Left hindlimb (tissue), 1 donor: ENCODE measurements at places on chromosomes 12 and 14.

DNA sequence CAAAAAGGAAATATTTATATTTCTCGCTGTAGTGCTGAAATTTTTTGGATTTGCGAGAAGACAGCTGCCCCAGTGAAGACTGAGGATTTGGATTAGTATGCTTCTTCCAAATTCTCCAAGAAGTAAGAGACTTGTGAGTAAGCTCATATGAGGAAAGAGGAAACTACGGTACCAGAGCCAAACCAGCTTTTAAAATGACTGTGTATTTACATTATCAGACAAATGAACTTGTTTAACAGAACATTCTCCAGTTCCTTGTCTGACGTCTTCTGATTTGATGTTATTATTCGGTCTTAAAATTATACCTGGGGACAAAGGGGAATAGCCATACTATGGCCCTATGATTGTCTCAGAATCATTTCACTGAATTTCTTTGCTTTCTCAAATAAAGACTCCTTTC is 8.0 kb downstream of the CLEC12B start:
- no peak for DNase-seq

- DNase-seq: no peak
Measured at GRCh38 chr12:90921536-90921935, 33.4 kb downstream of the CCER1 start.

- no peak for DNase-seq
Measured at GRCh38 chr14:21748869-21749303, 75.3 kb upstream of the OR4E1 start.

- no peak for DNase-seq
Measured at GRCh38 chr12:86139671-86140070, 116.5 kb downstream of the MGAT4C start.

- no peak for DNase-seq
Measured at GRCh38 chr14:68616221-68616902, 176.5 kb downstream of the ZFP36L1 start.

- DNase-seq: no peak
Measured at GRCh38 chr12:49661191-49661590, 37.8 kb downstream of the PRPF40B start.

GRCh38 chr14:49939884-49940510 is 47.1 kb downstream of the ARF6 start:
- DNase-seq: no peak

GRCh38 chr12:1878214-1878613 is 40.2 kb downstream of the CACNA2D4 start:
- DNase-seq: no peak

DNA sequence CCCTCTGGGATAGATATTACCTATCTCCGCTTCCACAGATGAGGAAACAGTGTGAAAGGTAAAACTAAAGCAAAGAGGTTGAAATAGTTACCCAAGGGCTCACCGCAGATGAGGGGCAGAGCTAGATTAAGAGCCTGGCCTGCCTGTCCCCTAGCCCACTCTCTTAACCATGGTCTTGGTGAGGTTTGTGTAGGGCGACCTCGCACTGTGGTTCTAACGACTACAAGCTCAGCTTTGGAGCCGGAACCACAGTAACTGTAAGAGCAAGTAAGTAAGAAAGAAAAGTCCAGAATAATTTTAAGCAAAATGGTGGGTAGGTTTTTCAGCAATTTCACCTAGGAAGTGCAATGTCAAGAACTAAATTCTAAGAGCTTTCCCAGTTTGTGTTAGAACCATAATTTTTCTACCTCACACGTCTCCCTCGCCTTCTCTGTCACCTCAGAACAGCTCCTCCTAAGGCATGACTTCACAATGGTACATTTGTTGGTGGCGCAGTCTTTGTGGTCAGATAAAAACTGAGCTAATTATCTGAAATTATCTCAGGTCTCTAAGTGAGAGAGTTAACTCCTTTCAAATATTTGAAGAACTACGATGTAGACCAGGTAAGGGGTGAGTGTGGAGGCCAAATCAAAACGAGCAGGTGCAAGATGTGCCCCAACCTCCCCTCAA is 64.8 kb downstream of the DAD1 start:
- no peak for DNase-seq

GRCh38 chr14:26860111-26860510 is 262.3 kb upstream of the NOVA1 start:
- no peak for DNase-seq

GRCh38 chr12:41327096-41327895 is 139.2 kb downstream of the PDZRN4 start:
- no peak for DNase-seq

DNA sequence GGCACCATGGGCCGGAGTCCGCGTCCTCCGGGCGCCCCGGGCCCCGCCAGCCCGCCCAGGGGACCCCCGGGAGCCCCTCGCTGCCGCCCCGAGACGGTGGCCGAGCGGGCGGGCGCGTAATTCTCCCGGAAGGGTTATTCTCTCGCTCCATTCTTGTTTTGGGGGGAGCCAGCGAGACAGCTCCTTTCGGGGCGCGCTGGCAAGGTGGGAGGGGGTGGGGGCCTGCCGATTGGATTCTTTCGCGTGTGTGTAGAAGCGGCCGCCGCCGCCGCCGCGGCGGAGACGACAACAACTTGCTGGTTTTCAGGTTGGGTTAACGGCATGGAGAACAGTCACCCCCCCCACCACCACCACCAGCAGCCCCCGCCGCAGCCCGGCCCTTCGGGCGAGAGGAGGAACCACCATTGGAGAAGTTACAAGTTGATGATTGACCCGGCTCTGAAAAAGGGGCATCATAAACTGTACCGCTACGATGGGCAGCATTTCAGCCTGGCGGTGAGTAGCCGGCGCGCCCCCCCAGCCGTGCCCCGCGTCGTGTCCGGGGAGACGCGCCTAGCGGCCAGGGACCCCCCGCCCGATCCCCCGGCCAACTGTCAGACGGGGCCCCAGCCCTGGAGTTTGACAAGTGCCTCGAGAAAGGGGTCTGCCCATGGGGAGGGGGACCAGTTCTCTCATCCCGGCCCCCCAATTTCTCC is 755 bp downstream of the SETD1B start:
- no peak for DNase-seq

GRCh38 chr14:29168149-29168548 is 401.6 kb downstream of the FOXG1 start:
- DNase-seq: no peak

DNA sequence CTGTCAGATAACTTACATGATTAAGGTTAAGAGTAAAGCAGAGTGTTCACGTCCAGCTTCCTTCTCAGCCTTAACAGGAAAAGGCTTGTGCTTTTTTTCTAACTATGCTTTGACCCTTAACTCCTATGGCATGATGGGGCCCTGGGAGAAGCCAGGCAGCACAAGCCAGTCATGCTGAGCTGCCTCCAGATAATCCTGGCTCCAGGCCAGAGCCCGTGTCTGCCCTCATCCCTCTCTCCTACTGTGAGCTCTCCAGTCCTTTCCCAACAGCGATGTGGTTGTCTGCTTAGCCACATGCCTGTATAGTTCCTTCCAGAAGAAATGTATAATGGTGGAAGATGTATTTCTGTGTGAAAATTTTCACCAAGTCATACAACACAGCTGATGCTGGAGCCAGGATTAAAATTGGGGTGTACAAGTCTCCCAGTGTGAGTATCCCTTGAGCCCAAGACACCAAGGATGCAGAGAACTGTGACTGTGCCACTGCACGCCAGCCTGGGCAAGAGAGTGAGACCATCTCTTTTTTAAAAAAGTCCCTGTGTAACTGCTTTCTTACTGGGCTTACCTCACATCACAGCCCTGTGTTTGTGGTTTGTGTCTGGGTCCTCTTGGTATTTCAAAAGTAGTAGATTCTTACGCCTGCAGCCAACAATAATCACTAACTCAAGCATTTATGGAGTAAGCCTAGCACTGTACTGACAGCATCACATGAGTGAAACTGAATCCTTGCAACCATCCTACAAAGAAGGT is 7.9 kb upstream of the ITFG2 start:
- DNase-seq: no peak

DNA sequence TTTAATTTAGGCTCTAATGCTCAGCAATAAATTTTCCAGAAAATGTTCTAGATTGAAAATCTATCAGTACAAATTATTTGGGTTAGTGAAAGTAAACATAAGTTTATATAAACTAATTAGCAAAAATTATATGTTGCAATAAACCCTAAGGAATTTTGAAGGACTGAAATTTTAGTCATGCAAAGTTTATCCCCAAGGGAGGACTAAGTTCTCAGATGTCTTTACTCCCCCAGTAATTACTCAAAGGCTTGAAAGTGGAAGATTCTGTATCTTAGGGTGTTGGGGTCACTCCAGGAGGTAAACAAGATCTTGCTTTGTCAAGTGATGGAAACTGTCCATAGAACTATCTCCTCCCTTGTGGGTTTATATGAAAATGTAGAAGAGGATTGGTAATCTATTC is 183.7 kb downstream of the AKAP6 start:
- no peak for DNase-seq

- no peak for DNase-seq
Measured at GRCh38 chr12:91460469-91460868, 277.9 kb upstream of the DCN start.

GRCh38 chr14:96940009-96940408 is 142.8 kb downstream of the VRK1 start:
- DNase-seq: no peak

GRCh38 chr12:13146336-13146938 is 43.0 kb upstream of the GSG1 start:
- no peak for DNase-seq
